ENCODE measurements at places on chromosomes 2 and 18. TPM values are rescaled to one million over a fixed set of nuclear protein-coding genes. Genes with fewer than 3 reads are reported as not detected.

The CHRNG gene
- total RNA-seq, result 94.1 TPM

The TMEM247 gene
- total RNA-seq, result not detected

The RDH14 gene
- total RNA-seq, result 30.7 TPM

The PSTPIP2 gene
- total RNA-seq, result 14.4 TPM

DNA sequence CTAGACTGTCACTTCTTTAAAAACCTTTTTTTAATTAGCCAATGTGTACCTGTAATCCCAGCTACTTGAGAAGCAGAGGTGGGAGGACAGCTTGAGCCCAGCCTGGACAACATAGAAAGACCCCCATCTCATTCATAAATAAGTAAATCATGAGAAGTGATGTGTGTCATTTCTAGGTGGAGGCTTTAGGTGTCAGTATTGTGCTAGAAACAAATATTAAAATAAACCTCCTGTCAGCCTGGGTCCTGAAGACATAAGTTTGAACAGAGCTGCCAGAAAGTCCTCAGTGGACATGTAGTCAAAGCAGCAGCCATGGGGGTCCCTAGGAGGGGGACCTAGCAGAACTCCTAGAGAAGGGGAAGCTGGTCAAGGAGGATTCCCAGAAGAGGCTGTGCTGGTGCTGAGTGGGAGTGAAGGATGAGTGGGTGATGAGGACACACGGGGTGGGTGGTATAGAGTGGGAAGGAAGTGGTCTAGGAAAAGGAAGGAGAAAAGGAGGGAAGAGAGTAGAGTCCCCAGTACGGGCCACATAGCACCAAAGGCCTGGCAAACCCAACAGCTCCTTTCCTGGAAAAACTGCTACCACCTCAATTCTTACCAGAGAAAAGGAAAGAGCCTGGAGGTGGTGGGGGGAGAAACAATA, 316.6 kb upstream of the NCKAP5 start:
- no peaks in the 10 kb centered on the region for H3K36me3 ChIP-seq
- DNase-seq, result no peak
- H3K4me3 ChIP-seq, result no peak overlapping the region
- no peak overlapping the region for H3K27ac ChIP-seq

DNA sequence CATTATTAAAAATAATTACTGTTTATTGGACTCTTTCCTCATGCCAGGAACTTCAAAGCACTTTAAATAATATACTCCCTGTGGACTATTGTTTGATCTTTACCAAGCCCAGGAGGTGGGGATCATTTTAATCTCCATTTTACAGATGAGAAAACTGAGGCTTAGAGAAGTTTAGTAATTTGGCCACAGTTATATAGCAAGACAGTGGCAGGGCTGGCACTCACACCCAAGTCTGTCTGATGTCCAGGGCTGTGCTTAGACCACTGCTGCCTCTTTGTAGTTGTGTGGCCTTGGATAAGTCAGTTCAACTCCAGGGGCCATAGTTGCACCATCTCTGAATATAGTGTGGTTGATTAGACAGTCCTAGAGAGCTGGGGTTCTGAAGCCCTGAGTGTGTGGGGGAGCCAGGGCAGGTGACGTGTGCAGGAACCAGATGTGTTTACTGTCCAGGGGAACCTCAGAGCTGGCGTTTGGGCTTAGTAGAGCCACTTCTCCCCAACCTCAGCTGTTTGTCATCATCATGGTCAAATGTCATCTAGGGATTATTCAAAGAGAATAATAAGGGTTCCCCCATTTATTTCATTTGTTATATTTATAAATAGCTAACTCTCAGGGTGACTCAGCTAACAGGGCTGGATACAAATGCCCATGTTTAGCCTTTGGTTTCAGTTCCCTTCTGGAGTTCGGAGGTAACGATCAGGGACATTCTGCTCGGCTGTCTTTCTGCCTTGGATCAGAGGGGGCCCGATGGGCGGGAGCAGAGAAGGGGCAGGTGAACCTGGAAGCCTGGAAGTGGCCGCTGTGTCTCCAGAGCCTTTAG, 68.0 kb downstream of the BOLA3 start:
- no peaks in the 10 kb centered on the region for H3K4me1 ChIP-seq
- H3K27me3 ChIP-seq, result no peaks in the 10 kb centered on the region
- no peak overlapping the region for H3K27ac ChIP-seq

DNA sequence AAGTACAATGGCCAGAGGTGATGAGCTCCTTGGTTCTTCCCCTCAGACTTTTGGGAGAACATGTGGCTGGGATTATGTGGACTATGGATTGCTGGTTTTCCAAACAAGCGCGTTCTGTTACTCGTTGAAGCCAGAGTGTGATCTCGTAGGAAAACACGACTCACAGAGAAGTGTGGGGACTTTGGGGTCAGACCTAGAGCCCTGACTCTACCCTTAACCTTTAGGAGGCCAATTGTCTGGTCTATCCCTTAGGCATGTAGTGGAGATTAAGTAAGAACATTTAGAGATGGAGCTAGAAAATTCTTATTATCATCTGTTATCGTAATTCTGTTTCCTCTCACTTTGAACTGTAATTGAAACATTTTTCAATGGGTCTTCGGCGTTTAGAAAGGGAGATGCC, 35.8 kb downstream of the BCL2L11 start:
- no peak overlapping the region for H3K4me3 ChIP-seq
- no peaks in the 10 kb centered on the region for H3K27me3 ChIP-seq
- peaks cover 11% of the 10 kb centered on the region for H3K36me3 ChIP-seq
- DNase-seq, result no peak
- no peak overlapping the region for H3K27ac ChIP-seq
- peaks cover 27% of the 10 kb centered on the region for H3K4me1 ChIP-seq

GRCh38 chr2:236568922-236569572, 578 bp upstream of the ACKR3 start:
- peak overlapping the region; percentile 65 for H3K4me3 ChIP-seq
- peak overlapping the region; percentile 79 for H3K27ac ChIP-seq
- H3K27me3 ChIP-seq, result no peaks in the 10 kb centered on the region

GRCh38 chr2:160420711-160421110, 72.9 kb downstream of the RBMS1 start:
- peaks cover 34% of the 10 kb centered on the region for H3K4me1 ChIP-seq
- H3K36me3 ChIP-seq, result no peaks in the 10 kb centered on the region
- no peak for DNase-seq
- peak overlapping the region; percentile 60 for H3K27ac ChIP-seq
- no peak overlapping the region for H3K4me3 ChIP-seq

GRCh38 chr2:64250063-64250462, 105.8 kb upstream of the PELI1 start:
- H3K4me3 ChIP-seq, result no peak overlapping the region
- no peaks in the 10 kb centered on the region for H3K27me3 ChIP-seq
- no peak for DNase-seq
- H3K27ac ChIP-seq, result no peak overlapping the region
- no peaks in the 10 kb centered on the region for H3K4me1 ChIP-seq
- H3K36me3 ChIP-seq, result no peaks in the 10 kb centered on the region

- no peak overlapping the region for H3K27ac ChIP-seq
- no peak for DNase-seq
These were observed 7.2 kb upstream of the USP34 start for GRCh38 chr2:61478086-61478485.

GRCh38 chr18:37443325-37444055, 122.1 kb downstream of the CELF4 start:
- H3K36me3 ChIP-seq, result no peaks in the 10 kb centered on the region
- no peak for DNase-seq
- H3K27me3 ChIP-seq, result peaks cover 8% of the 10 kb centered on the region
- H3K4me3 ChIP-seq, result no peak overlapping the region

DNA sequence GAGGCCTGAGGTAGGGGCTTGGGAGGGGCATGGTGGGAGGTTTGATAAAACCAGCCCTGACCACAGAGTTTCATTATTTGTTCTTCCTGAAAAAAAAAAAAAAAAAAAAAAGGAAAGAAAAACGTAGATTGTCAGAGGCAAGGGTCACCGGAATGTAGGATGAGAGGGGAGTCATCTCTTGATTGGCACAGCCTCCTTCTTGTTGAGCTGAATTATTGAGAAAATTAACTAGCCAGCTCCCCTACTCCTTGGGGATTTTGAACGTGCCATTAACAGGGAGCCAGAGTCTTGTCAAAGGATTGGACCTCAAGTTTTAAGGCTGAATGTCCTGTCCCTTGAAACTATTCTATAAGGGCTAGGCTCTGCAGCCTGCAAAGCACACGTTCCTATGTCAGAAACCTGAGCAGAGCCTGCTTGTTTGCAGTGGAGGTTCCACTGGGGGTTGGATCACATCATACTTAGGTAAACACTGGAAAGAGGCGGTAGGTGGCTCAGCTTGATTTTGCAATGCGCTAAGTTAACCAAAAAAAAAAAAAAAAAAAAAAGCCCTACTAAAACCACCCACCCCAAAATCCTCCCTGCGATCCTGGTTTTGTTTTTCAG, 2.3 kb downstream of the INHBB start:
- H3K27me3 ChIP-seq, result peaks cover 30% of the 10 kb centered on the region
- peaks cover 16% of the 10 kb centered on the region for H3K4me1 ChIP-seq
- no peak for DNase-seq
- H3K36me3 ChIP-seq, result peaks cover 10% of the 10 kb centered on the region
- no peak overlapping the region for H3K27ac ChIP-seq

- H3K4me3 ChIP-seq, result no peak overlapping the region
- no peak overlapping the region for H3K27ac ChIP-seq
- H3K27me3 ChIP-seq, result no peaks in the 10 kb centered on the region
- DNase-seq, result no peak
These were observed 32.9 kb downstream of the STEAP3 start for GRCh38 chr2:119256582-119256921.

Measured in psoas muscle (tissue), 8 donors.